Activated naive CD8-positive, alpha-beta T cell treated with anti-CD3 and anti-CD28 coated beads for 36 hours (primary cell): ENCODE measurements at places on chromosomes 3 and 15. TPM values are rescaled to one million over a fixed set of nuclear protein-coding genes. Genes with fewer than 3 reads are reported as not detected.

The SYNPR gene
- total RNA-seq, result not detected

GRCh38 chr3:184338511-184338945, 1.1 kb downstream of the FAM131A start:
- peaks cover 34% of the 10 kb centered on the region for H3K4me1 ChIP-seq
- no peaks in the 10 kb centered on the region for H3K27me3 ChIP-seq
- peaks cover 12% of the 10 kb centered on the region for H3K36me3 ChIP-seq
- no peak overlapping the region for H3K4me3 ChIP-seq
- no peak overlapping the region for H3K27ac ChIP-seq
- peak; percentile 20 for DNase-seq

The MAGI1 gene
- total RNA-seq, result 0.12 TPM

DNA sequence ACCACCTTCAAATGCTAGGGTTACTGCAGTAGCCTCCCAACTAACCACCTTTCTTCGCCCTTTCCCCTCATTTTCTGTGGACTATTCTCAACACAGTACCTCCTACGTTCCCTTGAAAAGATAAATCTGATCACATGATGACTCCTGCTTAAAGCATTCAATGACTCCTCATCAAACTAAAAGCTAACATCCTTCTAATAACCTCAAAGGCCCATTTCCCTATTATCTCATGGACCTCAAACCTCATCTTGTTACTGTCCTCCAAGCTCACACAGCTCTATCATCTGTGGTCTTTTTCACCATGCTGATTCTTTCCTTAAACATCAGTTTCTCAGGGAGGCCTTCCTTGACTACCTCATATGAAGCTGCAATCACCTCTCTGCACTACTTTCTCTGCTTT, 29.6 kb downstream of the GADL1 start:
- no peak overlapping the region for H3K4me3 ChIP-seq
- no peaks in the 10 kb centered on the region for H3K36me3 ChIP-seq
- no peaks in the 10 kb centered on the region for H3K27me3 ChIP-seq
- H3K27ac ChIP-seq, result no peak overlapping the region

The STRC gene
- total RNA-seq, result 0.62 TPM

GRCh38 chr3:40096661-40097111, 212.8 kb upstream of the EIF1B start:
- no peak for DNase-seq
- no peaks in the 10 kb centered on the region for H3K36me3 ChIP-seq
- no peaks in the 10 kb centered on the region for H3K27me3 ChIP-seq
- no peak overlapping the region for H3K4me3 ChIP-seq
- H3K4me1 ChIP-seq, result no peaks in the 10 kb centered on the region
- H3K27ac ChIP-seq, result no peak overlapping the region

The ZMYND10 gene
- total RNA-seq, result 0.39 TPM

DNA sequence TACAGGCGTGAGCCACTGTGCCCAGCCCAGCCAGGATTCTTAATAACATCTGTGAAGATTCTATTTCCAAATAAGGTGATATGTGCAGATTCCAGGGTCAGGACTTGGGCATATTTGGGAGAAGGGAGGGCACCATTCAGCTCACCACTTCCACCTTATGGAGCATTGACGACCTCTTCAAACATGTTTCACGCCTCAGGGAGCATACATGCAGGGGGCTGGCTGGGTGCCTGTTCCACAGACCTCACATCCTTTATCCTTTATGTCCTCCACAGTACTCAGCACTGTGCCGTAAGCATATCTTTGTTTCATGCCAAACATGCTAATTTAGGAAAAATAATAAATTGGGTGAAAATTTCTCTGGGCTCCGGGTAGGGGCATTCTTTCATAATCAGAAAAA, 229.0 kb downstream of the THSD4 start:
- H3K4me3 ChIP-seq, result no peak overlapping the region
- no peak overlapping the region for H3K27ac ChIP-seq
- no peaks in the 10 kb centered on the region for H3K4me1 ChIP-seq
- peaks cover under 1% of the 10 kb centered on the region for H3K27me3 ChIP-seq
- H3K36me3 ChIP-seq, result no peaks in the 10 kb centered on the region

The CFAP100 gene
- not detected for total RNA-seq

GRCh38 chr3:180930526-180930925, 18.1 kb downstream of the FXR1 start:
- peaks cover 51% of the 10 kb centered on the region for H3K4me1 ChIP-seq
- no peak overlapping the region for H3K4me3 ChIP-seq
- H3K27me3 ChIP-seq, result no peaks in the 10 kb centered on the region
- H3K27ac ChIP-seq, result no peak overlapping the region

- H3K27me3 ChIP-seq, result peaks cover 9% of the 10 kb centered on the region
- H3K4me1 ChIP-seq, result no peaks in the 10 kb centered on the region
- H3K27ac ChIP-seq, result no peak overlapping the region
- no peaks in the 10 kb centered on the region for H3K36me3 ChIP-seq
- no peak overlapping the region for H3K4me3 ChIP-seq
- DNase-seq, result no peak
These were observed 15.5 kb upstream of the TICRR start for GRCh38 chr15:89559769-89560264.

DNA sequence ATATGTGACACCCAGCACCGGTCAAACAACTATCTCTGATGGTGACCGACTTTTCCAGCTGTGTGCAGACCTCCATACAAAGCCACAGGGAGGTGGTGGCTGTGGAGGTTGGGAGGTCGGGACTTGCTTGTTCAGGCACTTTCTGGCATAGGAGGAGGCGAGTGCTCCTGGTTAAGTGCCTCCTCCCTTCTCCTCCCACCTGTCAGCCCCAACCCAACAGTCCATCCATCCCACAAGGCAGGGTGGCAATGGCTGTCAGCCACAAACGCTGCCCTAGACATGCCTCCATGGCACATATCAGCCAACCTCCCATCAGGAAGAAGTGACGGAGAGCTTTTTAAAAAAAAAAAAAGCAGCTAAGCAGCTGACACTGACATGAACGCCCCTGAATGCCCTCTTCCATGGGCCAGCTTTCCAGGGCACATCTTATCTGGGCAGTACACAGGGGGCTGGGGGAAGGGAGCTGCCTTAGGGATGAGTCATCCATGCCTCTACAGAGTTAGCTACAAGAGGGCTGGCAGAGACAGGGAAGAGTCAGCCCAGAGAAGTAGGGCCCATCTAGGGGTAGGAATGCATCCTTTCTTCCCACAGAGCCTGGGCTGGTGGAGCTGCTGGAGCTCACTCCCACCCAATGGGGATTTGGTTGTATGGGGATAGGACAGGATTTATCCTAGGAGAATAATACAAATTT, 41.2 kb downstream of the CCDC12 start:
- peaks cover 53% of the 10 kb centered on the region for H3K4me1 ChIP-seq
- no peaks in the 10 kb centered on the region for H3K27me3 ChIP-seq
- peak overlapping the region; percentile 66 for H3K27ac ChIP-seq

DNA sequence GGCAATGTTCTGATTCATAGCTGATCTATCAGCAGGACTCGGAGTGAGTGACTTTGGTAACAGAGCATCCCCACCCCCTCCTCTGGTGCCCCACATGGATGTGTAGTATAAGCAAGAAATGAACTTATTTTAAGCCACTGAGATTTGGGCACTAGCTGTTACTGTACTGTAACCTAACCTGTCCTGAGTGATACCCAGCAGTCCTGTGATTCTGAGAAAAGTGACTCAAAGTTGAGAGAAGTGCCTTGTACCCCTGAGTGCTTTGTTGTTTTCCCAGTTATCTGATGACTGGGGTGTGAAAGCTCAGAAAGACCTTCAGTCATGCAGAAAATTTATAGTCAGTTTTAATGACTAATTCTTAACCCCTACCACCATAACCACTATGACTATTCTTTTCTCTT, 439.9 kb upstream of the RBMS3 start:
- no peak overlapping the region for H3K4me3 ChIP-seq
- H3K27ac ChIP-seq, result peak overlapping the region; percentile 2
- no peak for DNase-seq
- no peaks in the 10 kb centered on the region for H3K4me1 ChIP-seq
- peaks cover 12% of the 10 kb centered on the region for H3K27me3 ChIP-seq
- no peaks in the 10 kb centered on the region for H3K36me3 ChIP-seq

DNA sequence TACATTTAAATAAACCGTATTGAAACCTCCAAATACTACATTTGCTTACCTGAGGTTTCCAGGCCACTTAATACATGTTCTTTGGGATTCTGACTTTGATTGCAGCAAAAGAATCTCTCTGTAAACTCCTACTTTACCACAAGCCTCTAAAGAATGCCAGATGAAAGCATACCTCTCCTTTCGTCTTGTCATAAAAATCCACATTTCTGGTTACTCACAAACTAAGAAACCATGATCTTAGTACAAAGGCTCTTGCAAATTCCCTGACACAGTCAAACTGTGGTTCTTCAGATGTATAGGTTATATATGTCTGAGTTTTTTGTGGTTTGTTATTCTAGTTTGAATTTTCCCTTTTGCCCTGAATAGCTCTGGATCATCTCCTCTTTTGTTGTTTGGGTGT, 188.4 kb downstream of the RAP2B start:
- H3K4me1 ChIP-seq, result peaks cover 2% of the 10 kb centered on the region
- no peak for DNase-seq
- H3K36me3 ChIP-seq, result peaks cover 1% of the 10 kb centered on the region
- H3K27ac ChIP-seq, result no peak overlapping the region
